ENCODE measurements at places on chromosomes 12 and 14. TPM values are rescaled to one million over a fixed set of nuclear protein-coding genes. Genes with fewer than 3 reads are reported as not detected.

The OR4E2 gene
- total RNA-seq: not detected

The CIT gene
- total RNA-seq: 27.7 TPM

DNA sequence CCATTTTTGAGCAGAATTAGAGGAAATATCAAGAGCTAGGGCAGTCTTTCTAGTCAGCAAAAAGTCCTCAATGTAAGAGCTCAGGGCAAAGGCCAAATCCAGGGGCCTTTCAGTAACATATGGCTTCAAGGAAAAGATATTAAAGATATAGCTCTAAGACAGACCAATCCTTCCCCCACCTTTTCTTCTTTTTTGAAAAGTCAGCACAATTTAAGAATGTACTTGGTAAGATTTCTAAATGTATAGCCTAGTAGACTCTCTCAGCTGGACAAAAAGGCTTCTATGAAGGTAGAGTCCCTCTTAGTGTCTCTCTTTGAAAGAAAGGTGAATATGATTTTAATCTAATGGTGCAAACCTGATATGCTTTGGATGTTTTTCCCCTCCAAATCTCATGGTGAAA is 515.7 kb downstream of the VRK1 start:
- DNase-seq: no peak

DNA sequence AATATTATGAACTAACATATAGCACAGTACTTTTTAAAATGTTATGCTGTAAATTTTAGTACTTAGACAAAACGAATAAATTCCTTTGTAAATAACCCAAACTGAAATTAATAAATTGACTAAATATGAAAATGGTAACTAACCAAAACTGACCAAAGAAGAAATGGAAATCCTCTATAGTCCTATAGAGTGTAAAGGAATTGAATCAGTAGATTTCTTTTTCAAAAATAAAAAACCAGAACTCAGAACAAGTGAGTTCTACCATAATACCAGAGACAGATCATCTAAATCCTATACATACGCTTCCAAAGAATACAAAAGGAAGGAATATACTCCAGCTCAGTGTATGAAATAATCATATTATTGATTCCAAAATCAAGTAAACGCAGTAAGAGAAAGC is 39.8 kb downstream of the TMPRSS12 start:
- DNase-seq: no peak

- DNase-seq: peak; percentile 63
Observed at GRCh38 chr14:61461808-61462275, 140.5 kb downstream of the PRKCH start.

The ERBB3 gene
- total RNA-seq: 39.8 TPM

DNA sequence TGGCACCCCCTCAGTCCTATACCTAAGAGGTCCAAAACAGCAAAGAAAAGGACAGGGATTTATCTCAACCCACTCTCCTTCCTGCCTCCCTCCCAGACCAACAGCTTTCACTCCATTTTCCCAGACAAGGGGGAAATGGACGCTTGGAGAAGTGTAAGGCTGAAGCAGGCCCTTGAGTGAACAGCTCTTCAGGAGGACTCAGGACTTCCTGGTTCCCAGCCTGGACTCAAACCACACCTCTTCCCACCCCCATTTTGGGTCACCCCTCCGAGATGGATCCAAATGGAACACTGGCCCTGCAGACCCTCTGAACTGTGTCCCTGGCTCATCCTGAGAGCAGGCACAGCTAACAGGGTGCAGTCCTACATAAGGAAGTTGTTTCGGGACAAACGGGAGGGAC is 2.7 kb downstream of the KMT2D start:
- DNase-seq: no peak

DNA sequence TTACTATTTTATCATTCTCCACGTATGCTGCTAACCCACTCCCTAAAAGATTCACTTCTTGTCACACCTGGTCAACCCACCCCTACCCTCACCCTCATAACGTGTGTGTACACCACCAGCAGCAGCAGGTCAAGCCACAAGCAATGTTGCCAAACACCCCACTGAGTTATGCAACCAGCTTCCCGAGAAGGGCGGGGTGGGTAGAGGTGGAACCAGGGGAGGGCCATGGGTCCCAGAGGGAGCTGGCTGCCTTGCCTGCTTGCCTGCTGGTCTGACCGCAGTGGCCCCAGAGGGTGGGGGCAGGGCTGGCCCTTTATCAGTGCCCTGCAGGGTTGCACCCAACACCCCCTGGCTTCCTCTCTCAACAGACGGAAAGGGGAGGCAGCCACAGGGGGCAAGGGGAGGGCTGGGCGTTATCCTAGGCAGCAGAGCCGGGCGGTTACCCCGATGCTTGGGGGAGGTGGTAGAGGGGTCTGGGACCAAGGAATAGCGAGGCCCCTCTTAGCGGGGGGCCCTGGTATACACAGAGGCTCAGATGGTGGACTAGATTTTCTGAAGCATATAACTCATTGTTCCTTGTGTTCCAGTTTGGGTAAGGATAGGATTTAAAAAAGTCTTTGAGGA is 3.5 kb upstream of the NFE2 start:
- peak; percentile 80 for DNase-seq

DNA sequence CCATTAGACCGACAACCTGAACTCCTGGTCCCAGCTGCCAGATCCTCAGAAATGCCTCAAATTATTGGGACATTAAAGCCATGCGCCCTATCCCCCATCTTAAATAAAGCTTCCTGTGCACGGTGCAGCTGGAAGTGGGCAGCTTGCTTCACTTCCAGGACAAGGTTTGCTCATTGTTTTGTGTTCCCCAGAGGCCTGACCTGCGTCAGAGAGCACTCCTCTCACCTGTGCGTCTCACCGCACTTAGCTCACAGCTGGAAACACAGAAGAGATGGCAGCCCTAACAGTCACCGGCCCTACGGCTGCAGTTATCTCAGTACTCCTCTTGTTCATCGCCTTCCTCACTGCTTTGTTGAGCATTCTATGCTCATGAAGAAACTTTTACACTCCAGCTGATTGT is 135.5 kb downstream of the ANO2 start:
- no peak for DNase-seq

DNA sequence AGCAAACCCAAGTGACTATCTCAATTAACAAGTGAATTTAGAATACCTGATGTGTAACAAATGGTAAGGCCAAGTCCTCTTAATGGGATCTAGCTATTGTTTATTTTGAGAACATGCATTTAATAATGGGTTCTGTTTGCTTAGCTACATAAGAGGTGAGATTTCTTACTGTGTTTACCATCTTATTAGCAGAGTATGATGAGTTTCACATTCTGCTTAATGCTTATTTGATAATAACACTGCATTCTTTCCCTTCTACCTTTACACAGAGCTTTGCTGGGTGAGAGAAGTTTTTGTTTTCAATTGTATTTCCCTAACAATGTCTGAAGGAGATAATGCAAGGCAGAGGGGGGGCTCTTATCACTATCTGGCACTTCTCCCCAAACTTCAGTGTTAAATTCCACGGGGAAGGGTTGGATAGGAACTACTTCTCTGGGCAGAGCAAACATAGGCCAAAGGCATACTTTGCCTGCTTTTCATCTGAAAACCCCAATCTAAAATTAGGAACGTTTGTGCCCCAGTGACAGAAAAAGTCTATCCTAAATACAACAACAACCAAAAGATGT is 129.0 kb upstream of the ATXN7L3B start:
- DNase-seq: peak; percentile 18

DNA sequence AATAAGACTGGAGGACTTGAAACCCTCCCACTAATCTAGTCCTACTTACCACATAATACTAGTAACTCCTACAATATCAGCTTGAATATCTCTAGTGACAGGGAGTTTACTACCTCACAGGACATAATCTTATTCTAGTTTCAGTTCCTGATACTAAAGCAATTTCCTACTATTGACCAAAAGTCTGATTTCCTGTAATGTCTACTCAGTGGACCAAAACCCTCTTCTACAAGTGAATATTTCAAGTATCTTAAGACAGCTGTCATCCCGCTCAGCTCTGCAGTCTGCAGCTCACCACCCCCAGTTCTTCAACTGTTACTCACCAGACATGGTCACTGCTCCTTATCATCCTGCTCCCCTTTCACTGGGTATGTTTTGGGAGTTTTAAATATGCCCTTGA is 70.8 kb upstream of the TMCC3 start:
- DNase-seq: no peak

DNA sequence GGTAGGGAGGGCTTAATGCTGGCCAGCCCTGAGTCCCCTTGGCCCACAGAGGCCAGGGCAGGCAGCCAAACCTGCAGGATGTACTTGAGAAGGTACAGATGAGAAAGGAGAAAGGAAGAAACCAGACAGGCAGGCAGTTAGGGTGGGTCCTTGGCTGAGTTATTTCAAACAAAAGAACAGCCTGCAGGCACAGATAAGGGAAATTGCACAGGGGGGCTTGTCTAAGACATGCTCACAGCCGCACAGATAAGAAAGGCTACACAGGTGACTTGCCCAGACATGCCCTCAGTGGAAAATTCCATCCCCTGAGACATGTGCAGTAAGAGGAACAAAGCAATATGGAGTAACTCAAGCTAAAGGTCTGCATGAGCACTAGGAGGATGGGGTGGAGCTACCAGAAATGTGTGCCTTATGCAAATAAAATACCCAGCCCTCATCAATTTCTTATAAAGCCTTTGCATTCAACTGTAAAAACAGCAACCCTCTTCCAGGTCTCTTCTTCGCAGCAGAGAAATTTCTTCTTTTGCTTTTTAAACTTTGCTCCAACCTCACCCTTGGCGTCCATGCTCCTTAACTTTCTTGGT is 158.2 kb upstream of the RGS6 start:
- no peak for DNase-seq

- no peak for DNase-seq
Observed at GRCh38 chr14:79090641-79091180, 920.5 kb downstream of the NRXN3 start.

The SIX4 gene
- total RNA-seq: 24.7 TPM

The OASL gene
- total RNA-seq: not detected

The ANKS1B gene
- 3.4 TPM for total RNA-seq

DNA sequence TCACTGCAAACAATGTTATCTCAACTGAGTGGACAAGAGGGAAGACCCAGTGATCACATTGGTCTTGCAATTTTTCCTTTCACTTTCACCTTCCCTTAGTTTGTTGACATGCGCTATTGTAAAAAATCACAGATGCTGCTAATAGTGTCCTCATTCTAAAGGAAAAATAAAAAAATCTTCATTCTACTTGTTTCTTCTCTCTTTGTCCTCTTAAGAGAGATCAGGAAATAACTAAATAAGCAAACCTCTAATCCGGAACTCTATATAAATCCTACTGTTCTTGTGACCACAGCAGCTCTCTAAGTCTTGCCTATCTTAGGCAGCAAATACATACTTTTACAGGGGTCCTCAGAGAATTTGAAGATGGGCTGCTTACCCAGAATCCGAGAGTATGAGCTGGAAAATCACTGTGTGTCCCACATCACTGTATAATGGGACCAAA is 257.7 kb downstream of the NAV3 start:
- DNase-seq: no peak

GRCh38 chr12:70853326-70853725 is 67.2 kb downstream of the PTPRR start:
- no peak for DNase-seq

The SIX6 gene
- total RNA-seq: 0.07 TPM

The SLC7A8 gene
- 66.7 TPM for total RNA-seq

DNA sequence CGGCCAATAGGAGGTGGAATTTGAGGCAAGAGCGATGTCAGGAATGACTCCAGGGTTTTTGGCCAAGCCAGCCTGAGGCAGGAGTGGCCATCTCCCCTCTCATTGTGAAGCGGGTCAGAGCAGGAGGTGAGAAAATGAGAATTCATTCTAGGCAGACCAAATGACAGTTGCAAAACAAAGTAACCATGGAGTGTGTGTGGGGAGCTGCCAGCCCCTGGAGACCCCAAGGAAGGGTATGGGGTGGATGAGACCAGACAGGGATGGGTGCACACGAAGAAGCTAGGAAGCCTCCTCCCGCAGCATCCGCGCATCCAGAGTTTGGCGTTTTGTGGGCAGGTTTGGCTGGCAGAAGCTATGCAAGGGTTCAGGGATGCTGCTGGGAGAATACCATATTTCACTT is 38.8 kb downstream of the FZD10 start:
- no peak for DNase-seq

The KIF5A gene
- total RNA-seq: 1.0 TPM

DNA sequence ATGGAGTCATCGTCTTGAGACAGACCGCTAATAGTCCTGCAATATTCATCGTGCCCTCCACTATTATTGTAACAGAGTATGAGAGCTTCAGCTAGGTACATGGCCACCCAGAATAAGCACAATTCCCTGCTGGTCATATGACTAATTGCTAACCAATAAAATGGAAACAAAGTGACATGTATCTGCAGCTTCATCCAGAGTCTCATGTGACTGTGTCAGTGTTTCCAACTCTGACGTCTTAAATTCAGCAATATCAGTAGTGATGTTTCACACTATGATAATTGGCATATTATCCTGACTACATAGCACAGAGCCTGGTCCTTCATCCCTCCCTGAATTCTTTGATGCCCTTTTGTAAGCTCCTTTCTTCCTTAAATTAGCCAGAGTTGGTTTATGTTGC is 167.4 kb downstream of the RPS29 start:
- DNase-seq: no peak

The NUAK1 gene
- total RNA-seq: 23.1 TPM

GRCh38 chr12:3964439-3964838 is 91.2 kb upstream of the PARP11 start:
- DNase-seq: peak; percentile 76

GRCh38 chr14:35072226-35072625 is 26.2 kb downstream of the FAM177A1 start:
- DNase-seq: no peak

GRCh38 chr14:67491285-67491684 is 2.8 kb upstream of the TMEM229B start:
- DNase-seq: peak; percentile 51

DNA sequence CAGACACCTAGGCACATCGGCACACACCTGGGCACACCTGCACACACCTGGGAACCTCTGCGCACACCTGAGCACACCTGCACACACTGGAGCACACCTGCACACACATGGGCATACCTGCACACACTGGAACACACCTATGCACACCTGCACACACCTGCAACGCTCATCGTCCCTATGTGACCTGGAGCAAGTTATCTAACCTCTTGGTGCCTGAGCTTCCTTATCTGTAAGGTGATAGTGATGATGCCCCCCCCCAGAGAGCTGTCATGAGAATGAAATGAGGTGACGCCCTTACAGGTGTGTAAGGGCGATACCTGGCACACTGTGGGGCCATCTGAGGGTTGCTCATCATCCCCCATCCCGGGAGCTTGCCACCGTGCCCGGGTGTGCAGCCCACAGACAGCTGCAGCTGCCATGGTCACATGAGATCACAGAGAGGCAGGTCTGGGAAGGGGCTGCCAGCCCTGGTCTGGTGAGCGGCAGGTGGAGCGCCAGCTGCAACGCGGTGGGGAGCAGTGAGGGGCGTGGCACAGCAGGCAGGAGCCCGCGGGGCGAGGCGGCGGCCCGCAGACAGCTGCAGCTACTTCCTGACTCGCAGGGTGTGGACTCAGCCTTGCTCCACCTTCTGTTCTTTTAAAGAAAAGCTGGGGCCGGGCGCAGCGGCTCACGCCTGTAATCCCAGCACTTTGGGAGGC is 59.9 kb upstream of the FBRSL1 start:
- DNase-seq: peak; percentile 89
